ENCODE measurements at places on chromosomes 7 and 10. TPM values are rescaled to one million over a fixed set of nuclear protein-coding genes. Genes with fewer than 3 reads are reported as not detected.

DNA sequence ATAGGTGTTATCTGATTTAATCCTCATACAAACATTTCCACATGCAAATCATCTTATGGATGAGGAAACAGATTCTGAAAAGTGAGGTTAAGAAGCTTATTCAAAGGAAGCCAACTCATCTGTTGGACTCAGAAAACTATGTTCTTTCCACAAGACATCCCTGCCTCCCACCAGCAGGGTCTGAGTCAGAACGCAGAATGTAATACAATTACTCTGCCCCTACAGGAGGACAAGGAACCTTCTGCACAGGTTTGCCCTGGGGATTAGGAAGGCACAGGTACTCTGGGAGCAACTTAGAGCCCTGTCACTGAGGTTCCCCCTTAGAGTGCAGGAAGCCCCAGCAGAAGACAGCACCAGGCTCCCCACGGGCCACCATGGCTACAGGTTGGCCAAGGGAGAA is 255.7 kb downstream of the TNS3 start:
- DNase-seq: no peak

GRCh38 chr10:18753312-18753895 is 94.2 kb downstream of the ARL5B start:
- DNase-seq: no peak

DNA sequence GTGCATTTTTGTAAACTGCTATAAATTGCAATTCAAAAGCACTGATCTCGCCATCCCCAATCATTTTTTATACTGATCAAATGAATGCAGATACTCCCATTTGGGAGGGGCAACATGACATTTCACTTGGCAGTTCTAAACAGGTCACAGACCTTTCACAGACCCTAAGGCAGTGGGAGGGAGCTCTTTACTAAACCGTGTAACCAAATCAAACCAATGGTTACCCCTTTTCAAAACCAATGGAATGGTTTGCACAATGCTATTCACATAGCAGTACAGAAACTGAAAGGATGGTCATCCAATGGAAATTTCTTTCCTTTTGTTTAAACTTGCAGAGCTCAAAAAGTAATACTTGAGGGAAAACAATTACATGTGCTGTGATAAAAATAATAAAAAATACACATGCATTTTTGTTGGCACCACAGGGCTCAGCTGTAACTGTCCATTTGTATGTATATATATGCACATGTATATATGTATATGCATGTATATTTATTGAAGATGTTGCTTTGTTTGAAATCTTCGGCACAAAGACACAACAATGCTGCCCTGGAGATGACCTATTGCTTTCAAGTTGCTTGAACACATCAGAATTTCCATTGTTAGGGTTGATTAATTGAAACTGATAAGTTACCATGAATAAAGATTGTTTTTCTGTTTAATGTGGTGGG is 14.0 kb downstream of the PTF1A start:
- DNase-seq: no peak

The CPED1 gene
- total RNA-seq: 39.2 TPM

The PAX4 gene
- not detected for total RNA-seq

The ANKRD30A gene
- total RNA-seq: 0.12 TPM

The CCAR1 gene
- 45.8 TPM for total RNA-seq
